Tongue (tissue), 3 donors: ENCODE measurements at places on chromosomes 7 and 10. TPM values are rescaled to one million over a fixed set of nuclear protein-coding genes. Genes with fewer than 3 reads are reported as not detected.

GRCh38 chr7:129017264-129017663 lies 37.6 kb downstream of the TNPO3 start:
- no peak for DNase-seq

DNA sequence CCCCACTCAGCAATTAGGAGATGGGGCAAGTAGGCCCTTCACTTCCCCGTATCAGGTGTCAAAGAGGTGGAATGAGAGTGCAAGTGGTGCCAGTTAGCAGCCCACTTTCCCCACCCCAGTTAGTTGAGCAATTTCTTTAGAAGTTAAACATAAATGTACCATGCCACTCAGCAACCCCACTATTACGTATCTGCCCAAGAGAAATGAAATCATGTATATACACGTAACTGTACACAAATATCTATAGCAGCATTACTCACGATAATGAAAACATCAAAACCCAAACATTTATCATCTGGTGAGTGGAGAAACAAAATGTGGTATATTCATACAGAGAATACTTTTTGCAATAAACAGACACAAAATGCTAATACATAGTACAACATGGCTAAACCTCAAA lies 50.4 kb downstream of the IMMP2L start:
- no peak for DNase-seq

GRCh38 chr10:97365761-97366351 lies 31.3 kb upstream of the FRAT2 start:
- DNase-seq = no peak

DNA sequence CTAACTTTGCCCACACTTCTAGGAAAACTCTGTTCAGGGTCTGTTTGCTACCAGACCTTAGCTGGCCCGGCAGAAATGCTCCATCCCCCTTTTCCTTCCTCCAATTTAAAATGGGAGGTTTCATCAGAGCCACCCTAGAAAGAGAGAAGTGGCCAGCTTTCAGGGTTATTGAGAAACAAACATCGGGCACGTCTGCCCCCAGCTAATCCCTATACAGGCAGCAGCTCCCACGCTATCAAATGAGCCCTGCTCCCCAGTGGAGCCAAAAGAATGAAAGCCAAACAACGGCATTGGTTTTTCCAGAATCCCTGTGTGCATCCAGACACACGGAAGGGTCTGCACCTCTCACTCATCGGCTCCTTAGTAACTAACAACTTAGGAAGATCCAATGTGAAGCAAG lies 132.5 kb downstream of the GRID1 start:
- DNase-seq = no peak

- no peak for DNase-seq
These were observed 24.0 kb downstream of the IL2RA start for GRCh38 chr10:6038071-6038631.

GRCh38 chr10:9305018-9305655 lies 1250.6 kb downstream of the GATA3 start:
- DNase-seq = peak; percentile 57

GRCh38 chr7:149020483-149020882 lies 7.8 kb downstream of the PDIA4 start:
- DNase-seq = no peak

Gene TEX47
- total RNA-seq = not detected

DNA sequence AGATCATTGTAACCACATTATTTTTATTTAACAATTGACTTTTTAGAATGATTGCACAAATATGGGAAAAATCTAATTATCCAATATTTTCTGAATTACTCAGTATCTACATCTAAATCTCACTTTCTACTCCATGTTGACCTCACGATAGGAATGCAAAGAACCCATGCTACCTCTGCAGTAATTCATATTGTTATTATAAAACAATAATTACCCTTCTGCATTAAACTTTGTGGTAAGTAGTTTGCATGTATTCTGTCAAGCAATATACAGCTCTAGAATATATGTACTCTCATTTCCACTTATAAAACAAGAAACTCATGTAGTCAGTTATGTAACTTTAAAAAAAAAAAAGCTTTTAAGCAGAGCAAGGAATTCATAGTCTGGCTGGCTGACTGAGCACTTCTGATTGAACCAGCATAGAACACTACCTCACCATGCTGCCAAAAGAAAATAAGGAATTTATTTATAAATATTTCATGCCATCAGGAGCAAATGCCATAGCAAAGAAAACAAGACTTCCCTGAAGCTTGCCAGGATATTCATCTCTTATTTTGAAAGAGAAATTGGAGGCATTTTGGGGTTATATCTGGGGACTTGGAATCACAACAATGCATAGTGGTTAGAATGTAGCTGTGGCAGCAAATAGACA lies 895.7 kb downstream of the XPNPEP1 start:
- no peak for DNase-seq

DNA sequence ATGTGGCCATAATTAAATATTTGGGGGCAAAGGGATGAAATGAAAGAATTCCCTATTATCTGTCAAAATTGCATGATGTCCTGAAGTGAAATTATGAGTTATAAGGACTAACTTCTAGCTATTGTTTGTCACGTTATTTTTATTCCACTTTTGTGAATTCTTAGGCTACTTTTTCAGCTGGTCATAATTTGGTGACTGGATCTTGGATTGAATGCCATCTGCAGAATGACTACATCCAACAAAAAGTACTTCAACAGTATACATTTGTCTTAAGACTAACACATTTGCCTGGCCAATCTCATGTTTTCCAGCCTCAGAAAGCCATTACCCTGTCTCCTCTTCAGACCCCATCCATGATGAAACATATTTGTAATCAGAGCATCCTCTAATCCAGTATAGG lies 48.1 kb upstream of the WNT16 start:
- no peak for DNase-seq

GRCh38 chr10:92691591-92692079 lies 1.9 kb downstream of the HHEX start:
- peak; percentile 29 for DNase-seq

GRCh38 chr10:77164616-77165311 lies 472.8 kb downstream of the KCNMA1 start:
- peak; percentile 36 for DNase-seq

DNA sequence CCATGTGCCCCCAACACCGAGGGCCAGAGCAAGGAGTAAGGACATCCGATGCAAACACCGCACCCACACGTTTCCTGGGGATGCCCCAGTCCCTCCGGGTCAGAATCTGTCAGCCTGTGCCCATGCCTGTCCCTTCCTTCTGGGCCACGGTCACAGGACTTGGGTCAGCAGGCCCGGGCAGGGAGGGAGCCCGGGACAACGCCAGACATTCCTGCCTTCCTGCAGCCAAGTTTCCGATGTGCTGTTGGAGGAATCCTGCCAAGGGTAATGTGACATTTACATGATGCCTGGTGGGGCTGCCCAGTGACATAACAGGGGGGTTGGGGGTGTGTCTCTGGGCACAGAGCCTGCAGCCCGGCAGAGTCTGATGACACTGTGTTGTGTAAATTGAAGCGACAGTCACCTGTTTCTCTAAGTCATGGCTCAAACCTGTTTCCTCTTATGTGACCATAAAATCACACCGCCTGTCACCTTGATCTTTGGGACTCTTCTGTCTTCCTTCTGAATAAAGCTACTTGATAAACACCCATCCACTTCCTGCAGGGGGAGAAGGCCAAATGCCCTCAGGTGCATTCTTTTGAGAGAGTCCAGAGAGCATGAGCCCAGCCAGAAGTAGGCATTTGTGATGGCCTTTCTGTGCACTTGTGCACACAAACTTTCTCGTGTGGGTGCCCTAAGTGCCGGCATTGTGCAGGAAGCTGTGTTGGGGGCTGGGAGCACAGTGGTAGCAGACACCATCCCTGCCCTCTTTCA lies 175.3 kb upstream of the RHEB start:
- peak; percentile 68 for DNase-seq

- DNase-seq = no peak
These were observed 7.0 kb downstream of the GPRIN2 start for GRCh38 chr10:46549171-46550075.

Gene ARL5B
- total RNA-seq = 40.6 TPM

Gene GRM3
- total RNA-seq = not detected

DNA sequence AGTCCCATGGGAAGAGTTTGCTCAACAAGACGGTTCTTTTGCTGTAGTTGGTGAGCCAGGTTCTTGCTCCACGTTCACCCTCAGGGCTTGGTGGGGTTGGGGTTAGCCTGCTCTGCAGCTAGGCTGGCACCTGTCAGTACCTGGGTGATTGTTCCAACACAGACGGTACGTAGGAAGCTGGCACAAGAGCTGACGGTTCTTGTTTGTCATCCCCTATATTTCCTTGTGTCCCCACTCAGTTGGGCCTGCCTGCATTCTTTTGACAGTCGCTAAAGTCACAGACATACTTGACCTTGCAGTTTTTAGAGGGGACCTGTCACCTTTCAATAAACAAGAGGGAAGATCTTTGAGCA lies 40.2 kb upstream of the SYPL1 start:
- no peak for DNase-seq

Gene ANKRD7
- total RNA-seq = 2.2 TPM

Gene ITPRID1
- 0.92 TPM for total RNA-seq

Gene ZNF479
- not detected for total RNA-seq

Gene TMEM196
- total RNA-seq = not detected

- no peak for DNase-seq
These were observed 347.9 kb downstream of the LRMDA start for GRCh38 chr10:75779276-75779675.

- DNase-seq = no peak
These were observed 18.5 kb downstream of the SRI start for GRCh38 chr7:88201305-88201704.

Gene FAM180A
- 1.4 TPM for total RNA-seq

DNA sequence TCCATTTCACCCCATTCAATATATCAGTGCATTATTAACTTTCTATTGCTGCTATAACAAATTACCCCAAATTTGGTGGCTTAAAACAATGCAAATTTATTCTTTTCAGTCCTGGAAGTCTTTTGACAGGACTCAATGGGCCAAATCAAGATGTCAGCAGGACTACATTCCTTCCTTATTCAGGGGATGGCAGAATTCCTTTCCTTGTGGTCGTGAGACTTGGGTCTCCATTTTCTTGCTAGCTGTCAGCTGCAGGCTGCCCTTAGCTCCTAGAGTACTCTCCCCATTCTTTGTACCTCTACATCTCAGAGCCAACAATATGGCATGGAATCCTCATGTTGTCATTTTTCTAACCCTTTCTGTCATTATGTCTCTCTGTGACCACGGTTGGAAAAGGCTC lies 310.6 kb downstream of the HDAC9 start:
- DNase-seq = no peak

DNA sequence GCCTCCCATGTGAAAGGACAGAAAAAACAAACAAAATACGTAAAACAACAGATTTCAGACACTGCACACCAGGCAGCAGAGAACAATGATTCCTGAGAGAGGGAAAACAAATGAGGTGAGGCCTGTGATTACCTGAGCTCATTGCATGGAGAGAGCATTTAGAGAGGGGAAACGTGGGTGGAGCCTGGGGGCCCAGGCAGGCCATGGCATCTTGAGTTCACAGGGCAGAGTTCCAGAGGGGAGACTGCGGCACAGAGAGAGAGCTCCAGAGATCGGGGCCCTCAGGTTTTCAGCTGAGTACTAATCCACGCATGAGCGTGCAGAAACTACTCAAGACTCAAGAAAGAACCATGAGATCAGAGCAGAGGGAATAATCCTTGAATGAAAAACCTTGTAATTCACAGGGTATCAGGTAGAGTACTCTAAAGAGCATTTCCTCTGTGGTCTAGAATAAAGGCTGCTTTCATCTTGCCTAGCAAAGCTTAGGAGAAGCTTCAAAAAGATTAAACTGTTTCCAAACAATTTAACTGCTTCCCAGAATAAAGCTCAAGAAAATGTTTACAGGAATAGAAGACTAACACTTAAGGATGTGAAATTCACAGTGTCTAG lies 46.6 kb upstream of the ARHGAP12 start:
- DNase-seq = no peak
